ENCODE measurements at places on chromosomes 13 and 19.

DNA sequence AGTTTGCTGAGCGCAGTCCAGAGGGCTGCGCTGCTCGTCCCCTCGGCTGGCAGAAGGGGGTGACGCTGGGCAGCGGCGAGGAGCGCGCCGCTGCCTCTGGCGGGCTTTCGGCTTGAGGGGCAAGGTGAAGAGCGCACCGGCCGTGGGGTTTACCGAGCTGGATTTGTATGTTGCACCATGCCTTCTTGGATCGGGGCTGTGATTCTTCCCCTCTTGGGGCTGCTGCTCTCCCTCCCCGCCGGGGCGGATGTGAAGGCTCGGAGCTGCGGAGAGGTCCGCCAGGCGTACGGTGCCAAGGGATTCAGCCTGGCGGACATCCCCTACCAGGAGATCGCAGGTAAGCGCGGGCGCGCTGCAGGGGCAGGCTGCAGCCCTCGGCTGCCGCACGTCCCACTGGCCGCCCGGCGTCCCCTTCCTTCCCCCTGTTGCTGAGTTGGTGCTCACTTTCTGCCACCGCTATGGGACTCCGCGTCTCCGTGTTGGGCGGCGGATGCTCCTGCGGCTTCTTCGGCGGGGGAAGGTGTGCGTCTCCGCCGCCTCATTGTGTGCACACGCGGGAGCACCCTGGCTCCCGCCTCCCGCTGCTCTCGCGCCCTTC is 772 bp downstream of the GPC6 start:
- DNase-seq, result no peak

GRCh38 chr13:38382946-38383345 is 33.3 kb downstream of the UFM1 start:
- DNase-seq, result no peak

- DNase-seq, result no peak
Observed at GRCh38 chr19:17264641-17264979, at the start of gene USHBP1. TSS of gene USHBP1 (minus strand) at chr19:17264745. CDS start at chr19:17264299, 446 bp downstream.

- DNase-seq, result no peak
Observed at GRCh38 chr13:60108589-60108988, 55.1 kb downstream of the DIAPH3 start.

DNA sequence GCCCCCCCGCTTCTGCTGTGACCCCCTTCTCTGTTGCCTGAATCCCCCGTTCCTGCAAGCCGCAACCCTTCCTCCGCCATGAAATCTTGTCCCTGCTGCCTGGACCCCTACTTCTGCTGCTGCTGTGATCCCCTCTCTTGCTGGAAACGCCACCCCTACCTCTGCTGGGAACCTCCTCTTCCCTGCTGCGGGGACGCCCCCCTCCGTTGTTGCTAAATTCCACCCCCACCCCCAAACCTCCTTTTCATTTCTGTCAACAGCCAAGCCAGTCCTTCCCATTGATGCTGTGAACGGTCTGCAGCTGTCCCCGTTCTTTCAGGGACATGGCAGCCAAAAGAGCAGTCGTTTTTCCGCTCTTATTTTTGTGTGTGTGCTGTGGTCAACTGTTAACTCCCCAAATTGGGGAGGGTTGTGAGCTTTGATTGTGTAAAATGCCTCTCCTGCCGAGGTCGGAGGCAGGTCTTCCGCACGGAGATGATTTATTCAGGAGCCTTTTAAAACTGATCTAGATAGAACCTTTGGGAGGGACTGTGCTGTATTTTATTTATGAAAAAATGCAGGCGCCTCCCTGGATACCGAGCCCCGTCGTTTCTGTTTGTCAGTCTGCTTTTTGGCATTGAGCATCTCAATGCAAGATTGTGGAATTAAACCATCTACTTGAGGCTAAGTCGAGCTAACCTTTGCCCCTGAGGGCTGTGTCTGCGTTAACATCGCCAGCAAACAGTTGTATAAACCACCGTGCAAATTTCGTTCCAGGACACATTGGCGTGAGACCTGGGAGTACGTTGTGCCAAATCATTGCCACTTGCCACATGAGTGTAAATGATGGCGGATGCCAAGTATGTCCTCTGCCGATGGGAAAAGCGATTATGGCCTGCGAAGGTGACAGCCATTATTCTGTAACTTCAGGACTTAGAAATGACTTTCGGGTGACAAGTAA is 27.9 kb upstream of the NDUFS7 start:
- DNase-seq, result no peak

DNA sequence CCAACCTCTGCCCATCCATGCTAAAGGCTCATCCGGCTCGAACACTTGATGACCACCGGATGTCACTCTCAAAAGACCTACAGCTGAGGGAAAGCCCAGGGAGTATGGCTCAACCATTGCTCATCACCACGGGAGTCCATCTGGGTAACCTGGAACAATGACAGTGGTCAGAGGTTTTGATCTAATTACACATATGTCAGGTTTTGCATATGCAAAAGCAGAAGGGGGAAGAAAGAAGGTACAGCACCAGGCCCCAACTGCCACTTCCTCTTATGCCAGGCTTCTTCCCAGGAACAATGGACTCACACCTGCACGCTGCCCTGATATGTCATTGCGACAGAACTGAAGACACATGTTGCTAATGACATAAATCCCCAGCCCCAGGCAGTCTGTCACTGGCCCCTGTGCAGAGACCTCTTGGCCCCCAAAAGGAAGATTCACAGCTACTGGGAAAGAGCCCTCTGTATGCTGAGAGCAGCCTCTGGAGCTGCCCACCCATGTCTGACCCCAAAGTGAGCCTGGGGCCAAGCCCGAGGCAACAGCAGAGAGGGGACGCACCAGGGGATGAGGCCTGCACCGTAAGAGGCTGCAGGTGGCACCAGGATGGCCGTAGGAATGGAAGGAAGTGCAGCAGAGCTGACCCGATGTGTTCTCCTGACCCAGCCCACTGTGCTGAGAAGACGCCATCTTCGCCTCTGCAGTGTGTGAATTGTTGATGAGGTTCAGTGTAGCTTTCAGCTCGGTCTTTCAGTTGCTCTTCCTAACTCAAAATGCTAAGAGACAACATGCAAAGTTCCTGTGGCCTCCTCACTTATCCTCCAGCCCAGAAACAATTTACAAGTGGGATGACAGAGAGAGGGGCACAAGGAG is 26.3 kb downstream of the EPS15L1 start:
- DNase-seq, result no peak

Data from activated CD4-positive, CD25-positive, alpha-beta regulatory T cell (primary cell).